Lower lobe of right lung (tissue), 2 donors: ENCODE measurements at places on chromosomes 3 and 15. TPM values are rescaled to one million over a fixed set of nuclear protein-coding genes. Genes with fewer than 3 reads are reported as not detected.

The COL6A6 gene
- total RNA-seq = 12.8 TPM

The DAZL gene
- total RNA-seq = not detected

- DNase-seq = no peak
Observed at GRCh38 chr3:20574746-20575145, 388.7 kb upstream of the SGO1 start.

DNA sequence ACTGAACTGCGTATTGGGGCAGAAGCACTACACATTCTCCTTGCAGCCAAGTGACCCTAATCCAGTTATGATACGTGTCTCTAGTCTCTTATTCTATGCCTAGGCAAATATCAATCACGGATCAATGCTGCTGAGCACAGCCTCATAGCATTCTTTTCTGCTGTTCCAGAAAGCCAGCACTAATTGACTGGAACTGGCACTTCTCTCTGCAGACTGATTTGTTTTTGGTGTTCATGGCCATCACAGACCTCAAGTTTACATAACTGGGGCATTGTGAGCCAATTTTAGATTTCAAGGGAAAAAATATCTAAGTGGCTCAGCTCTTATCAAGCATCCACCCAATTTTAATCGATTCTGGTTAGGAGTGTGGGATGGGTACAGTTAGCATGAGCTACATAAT, 37.9 kb downstream of the GLDN start:
- no peak for DNase-seq

- DNase-seq = no peak
Observed at GRCh38 chr15:61184431-61184830, 44.7 kb downstream of the RORA start.

DNA sequence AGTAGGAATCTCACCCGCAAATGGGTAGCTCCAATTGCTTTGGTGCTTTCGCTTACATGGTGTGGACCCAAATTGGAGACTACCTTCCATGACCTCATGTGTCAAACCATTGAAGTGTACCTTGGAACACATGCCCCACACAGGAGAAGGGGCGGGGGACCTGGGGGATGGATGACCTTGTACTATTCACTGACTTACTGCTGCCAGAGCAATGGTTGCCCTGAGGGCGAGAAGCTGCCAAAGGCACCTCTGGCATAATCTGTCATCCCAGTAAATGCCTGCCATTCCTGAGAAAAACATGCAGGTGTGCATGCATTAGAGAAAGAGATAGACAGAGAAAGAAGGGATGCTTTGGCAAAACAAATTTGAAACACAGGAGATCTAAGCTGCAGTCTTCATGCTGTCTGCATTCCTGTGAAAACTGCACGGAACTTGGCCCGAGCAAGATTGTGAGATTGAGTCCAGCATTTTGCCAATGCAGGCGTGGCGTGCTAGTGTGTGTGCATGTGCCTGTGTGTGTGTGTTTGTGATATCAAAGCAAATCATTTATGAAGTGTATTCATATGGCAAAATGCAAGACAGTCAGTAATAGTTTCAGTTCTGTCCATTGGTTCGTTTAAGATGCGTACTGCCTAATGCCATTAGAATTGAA, 219.5 kb upstream of the MDFIC2 start:
- DNase-seq = no peak

DNA sequence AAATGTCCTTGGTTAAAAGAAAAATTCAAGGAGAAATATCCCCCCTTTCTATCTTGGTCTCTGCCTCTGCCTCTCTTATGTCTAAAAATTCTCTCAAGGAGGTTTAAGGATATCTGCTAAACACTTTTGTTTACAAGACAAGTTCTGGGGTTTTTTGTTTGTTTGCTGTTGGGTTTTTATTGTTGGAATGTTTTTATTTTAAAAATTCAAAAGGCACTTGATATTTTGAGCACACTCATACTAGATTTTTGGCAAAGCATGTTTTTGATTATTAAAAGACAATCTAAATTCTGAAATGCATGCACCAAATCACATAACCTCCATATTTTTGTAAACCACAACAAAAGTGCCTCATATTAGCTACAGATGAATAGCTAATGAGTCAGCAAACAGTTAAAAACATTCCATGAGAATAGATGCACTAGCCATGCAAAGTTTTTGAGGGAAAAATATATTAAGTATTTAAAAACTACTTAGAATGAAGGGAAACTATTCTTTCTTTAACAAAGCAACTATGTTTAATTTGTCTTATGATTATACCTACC, 84.6 kb downstream of the ZBTB20 start:
- DNase-seq = no peak

DNA sequence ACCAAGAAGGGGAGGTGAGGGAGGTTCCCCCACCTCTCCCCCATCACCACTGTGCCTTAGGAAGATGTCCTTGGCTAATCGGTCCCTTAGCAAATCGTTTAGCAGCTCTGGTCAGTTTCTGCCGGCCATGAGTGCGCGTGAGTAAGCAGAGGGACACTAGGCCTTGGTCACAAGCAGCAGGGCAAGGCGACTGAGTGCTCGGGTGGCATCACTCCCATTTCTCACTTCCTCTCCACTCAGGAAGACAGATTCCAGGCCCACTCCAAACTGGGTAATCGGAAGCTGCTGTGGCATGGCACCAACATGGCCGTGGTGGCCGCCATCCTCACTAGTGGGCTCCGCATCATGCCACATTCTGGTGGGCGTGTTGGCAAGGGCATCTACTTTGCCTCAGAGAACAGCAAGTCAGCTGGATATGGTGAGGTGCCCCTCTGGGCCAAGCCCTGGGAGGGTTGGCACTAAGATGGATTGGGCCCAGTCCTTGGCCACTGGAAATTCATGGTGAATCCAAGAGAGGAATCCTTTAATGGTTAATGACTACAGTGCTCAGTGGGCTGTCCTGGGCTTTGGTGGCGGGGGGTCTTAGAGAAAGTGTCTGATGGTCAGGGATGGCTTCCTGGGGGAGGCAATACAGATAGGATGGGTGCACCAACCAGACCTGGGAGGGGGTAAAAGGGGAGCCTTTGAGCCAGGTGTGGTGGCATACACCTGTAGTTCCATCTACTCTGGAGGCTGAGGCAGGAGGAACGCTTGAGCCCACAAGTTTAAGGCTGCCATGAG, 4.0 kb downstream of the PARP3 start:
- DNase-seq = no peak

DNA sequence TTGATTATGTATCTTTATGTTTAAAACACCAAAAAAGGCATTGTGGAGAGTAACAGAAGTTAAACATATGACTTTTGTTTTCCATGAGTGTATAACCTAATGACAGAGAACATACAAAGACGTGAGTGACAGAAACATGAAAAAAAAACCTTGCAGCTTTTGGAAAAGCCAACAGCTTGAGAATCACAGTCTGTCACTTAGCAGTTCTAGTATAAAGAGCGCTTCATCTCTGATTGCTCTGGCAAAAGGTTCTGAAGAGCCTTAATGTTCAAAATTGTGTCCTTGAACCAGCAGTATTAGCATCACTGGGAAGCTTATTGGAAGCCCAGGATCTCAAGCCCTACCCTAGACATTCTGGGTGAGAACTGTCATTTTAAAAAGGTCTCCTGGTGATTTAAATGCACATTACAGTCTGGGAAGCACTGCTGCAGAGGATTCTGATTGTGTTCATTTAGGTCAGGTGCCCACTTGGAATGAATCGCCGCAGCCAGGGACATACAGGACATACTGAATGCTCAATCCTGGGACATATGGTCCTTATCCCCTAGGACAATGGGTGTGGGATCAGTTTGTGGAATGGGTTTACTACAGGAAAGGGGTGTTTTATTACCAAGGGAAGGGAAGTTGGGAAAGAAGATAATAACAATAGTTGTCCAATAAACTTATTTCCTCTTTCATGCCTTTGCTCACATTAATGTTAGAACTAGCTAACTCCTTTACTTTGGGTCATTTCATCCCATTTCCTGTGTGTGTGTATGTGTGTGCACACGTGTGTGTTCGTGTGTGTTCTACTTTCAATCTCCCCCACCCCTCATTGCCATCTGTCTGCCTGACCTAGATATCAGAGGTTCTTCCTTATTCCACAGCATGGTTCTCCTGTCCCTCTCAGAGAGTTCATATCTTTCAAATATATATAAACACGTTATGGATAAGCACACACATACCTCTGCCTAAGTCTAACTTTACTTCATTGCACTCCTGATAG, 55.0 kb downstream of the LRRC49 start:
- DNase-seq = no peak

DNA sequence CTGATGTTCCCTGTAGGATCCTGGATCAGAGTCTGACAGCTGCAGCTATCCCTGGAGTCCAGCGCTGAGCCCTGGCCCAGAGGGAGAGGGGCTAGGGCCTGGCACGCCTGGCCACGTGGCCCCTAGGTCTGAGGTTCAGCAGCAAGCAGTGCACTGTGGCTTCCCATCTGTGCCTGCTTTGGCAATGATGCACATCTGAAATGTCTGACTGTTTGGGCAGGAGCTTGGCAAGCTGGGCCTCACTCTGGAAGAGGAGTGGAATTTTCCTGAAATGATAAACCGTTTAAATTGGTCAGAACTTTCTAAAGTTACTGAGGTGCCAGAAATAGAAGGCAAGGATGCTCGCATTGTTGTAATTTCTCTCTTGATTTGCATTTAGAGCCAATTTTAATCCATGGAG, 48.8 kb upstream of the MRPS22 start:
- DNase-seq = no peak

GRCh38 chr3:104951426-104951825, 415.3 kb upstream of the ALCAM start:
- no peak for DNase-seq

- DNase-seq = no peak
Observed at GRCh38 chr3:3177861-3178497, 1.5 kb downstream of the CRBN start.

GRCh38 chr15:56442354-56442753, 22.6 kb downstream of the MNS1 start:
- no peak for DNase-seq

DNA sequence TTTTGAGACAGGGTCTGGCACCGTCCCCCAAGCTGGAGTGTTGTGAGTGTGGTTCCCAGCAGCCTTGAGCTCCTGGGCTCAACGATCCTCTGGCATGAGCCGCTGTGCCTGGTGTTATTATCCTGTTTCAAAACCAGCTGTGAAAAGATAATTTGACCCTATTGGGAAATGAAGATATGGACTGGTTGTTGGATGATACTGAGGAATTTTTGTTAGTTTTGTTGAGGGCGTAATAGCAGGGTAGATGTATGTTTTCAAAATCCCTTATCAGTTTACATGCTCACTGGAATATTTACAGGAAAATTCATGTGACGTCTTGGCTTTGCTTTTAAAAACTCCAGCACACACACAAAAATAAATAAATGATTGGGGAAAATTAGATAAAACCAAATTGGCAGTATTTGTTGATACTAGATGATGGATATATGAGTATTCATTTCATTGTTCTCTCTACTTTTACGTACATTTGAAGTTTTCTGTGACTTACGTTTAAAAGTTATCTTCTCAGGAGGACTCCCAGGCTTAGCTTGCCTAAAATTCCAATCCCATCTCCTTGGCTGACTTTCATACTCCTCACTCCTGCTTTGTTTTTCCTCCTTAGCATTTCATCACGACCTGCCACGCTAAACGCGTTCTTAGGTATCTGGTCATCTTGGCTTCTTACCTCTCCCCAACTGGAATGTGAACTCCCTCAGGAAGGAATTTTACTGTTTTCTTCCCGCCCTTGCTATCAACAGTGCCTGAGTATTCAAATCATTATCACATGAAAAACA, 56.8 kb upstream of the TFRC start:
- DNase-seq = peak; percentile 25

DNA sequence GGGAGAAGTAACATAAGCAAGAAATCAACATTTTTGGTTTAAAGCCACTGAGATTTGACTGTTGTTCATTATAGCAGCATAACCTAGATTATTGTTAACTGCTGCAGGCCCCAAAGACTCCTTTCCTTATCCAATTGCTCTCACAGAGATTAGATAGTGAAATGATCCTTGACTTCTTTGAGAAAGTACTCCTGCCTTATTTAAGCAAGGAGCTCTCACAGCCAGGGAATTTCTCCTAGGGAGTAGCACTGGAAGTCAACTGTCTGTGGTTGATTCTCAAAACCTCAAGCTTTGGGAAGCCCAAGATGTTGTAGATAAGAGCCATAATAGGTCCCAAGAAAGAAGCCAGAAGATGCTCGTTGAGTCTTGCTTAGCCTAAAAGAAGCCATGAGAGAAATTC, 151.8 kb upstream of the TSC22D2 start:
- DNase-seq = no peak

GRCh38 chr3:14549256-14549919, 9.2 kb upstream of the GRIP2 start:
- DNase-seq = no peak

- DNase-seq = no peak
Observed at GRCh38 chr3:139414608-139415224, 25.3 kb upstream of the COPB2 start.

- DNase-seq = no peak
Observed at GRCh38 chr3:54731732-54732445, 196.0 kb downstream of the LRTM1 start.

DNA sequence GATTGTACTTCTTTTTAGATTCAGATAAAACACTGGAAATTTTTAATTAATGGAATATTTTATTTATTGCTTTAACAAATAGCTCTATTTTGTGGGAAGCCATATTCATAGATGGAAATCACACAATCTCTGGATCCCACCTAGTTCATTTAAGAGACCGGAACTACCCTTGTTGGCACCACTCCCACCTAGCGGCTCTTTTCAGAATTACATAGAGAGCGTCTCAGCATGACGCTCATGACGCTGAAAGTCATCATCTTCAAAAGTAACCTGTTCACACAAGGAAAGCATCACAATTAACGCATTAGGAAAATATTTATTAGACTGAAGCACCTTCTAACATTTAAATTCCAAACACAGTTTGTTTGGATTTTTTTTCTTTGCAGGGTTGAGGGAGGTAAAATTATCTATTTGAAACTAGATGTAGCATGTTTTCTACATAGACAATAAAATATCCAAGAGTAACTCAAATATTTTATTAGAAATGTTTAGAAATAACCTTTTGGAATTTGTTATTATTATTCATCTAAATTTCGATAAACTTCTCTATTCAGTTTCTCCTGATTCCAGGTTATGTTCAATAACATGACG, 214.9 kb upstream of the ARRDC4 start:
- DNase-seq = no peak

DNA sequence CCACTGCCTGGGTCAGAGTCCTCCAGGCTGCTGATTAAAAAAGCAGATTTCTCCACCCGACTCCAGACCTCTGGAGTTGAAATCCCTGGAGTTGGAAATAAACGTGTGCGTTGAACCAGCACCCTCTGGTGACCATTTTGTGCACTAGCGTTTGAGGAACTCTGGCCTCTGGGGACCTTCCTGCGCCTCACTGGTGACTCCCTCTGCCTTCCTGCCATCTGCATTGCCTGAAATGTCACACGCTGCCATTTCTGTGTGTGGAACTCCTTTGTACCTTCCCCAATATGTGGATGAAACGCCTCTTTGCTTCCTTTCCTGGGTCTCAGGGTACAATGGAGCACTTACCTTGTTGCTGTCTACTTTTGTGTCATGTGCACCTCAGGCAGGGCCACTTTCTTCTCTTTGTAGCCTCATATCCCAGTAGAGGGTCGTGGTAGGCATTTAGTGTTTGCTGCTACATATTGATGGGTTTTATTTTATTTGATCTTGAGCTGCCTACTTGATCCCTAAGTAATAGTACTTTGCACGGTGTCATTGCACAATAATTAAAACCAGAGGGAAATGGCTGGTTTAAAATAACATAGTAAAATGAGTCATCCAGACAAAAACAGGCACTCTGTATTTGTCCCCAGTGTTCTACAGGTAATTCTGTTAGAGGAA, 56.8 kb downstream of the GPR171 start:
- DNase-seq = peak; percentile 66
